ENCODE measurements at places on chromosomes 7 and 10. TPM values are rescaled to one million over a fixed set of nuclear protein-coding genes. Genes with fewer than 3 reads are reported as not detected.
A peak's percentile ranks its signal among the peaks of the same experiment; 100 is the strongest.

DNA sequence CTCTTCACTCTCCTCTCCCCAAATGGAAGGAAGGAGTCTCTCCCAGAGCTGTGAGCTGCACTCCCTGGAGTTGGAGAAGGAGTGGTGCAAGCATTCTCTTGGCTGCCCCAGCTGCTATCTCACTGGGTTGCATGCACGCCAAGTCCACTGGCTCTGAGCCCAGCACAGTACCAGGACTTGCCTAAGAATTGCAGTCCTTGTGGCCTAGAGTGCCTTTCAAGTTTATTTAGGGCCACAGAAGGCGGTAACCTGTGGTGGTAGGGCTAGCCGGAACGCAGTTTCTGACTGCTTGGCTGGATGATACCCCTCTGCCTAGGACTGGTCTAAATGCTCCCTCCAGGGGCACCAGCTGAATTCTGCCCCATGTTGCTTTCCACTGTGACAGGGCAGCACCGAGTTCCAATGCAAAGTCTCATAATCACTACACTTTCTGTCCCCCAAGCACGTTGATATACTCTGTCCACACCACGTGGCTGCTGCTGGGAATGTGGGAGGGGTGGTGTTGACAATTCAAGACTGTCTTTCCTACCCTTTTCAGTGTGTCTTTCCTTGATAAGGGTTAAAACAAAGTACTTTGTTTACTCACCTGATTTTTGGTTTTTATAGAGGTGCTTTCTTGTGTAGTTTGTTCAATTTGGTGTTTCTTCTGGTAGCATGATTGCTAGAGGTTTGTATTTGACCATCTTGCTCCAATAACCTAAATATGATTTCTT, 57.0 kb downstream of the PHTF2 start:
- no peak for DNase-seq

DNA sequence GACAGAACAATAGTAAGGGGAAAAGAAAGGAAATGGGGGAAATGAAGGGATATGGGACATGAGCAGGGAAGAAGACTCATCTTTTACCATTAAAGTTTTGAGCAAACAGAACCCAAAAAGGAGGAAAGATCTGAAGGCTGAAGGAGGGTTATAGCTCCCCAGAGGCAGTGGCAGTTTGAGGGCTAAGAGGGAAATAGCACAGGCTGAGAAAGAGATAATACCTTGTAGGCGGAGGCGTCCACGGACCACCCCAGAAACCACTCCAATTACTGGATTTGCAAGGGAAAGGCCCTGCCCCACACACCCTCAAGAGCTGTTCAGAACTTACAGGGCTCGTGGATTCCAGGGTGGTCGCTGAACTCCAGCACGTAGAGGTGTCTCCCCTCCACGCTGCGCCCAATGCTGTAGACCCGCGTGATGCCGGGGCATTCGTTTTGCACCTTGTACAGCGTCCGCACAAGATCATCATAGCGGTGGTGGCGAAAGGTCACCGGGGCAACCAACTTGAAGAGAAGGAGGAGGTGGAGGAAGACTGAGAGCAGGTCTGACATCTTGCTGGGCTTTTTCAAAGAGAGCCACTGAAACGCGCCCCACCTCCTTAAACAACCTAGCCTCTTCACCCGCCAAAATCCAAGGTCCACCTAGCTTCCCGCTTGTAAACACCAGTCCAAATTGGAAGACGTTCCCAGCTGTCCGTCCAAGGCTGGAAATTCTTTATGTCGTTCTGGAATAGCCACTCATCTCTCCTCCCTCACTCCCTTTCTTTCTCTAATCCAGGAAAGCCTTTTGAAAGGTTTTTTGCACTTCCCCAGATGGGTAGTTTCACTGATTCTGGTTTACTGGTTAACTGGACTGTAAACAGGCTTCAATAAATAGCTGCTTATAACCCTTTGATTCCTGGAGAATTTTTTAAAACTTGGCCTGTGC, at the start of gene CPN1:
CPN1 (minus strand) TSS at position 795 of the 927 bp plus-strand sequence; CDS start at position 551, 244 bp downstream.
- no peak for DNase-seq

GRCh38 chr7:69564454-69565417, 33.5 kb upstream of the AUTS2 start:
- DNase-seq: no peak

DNA sequence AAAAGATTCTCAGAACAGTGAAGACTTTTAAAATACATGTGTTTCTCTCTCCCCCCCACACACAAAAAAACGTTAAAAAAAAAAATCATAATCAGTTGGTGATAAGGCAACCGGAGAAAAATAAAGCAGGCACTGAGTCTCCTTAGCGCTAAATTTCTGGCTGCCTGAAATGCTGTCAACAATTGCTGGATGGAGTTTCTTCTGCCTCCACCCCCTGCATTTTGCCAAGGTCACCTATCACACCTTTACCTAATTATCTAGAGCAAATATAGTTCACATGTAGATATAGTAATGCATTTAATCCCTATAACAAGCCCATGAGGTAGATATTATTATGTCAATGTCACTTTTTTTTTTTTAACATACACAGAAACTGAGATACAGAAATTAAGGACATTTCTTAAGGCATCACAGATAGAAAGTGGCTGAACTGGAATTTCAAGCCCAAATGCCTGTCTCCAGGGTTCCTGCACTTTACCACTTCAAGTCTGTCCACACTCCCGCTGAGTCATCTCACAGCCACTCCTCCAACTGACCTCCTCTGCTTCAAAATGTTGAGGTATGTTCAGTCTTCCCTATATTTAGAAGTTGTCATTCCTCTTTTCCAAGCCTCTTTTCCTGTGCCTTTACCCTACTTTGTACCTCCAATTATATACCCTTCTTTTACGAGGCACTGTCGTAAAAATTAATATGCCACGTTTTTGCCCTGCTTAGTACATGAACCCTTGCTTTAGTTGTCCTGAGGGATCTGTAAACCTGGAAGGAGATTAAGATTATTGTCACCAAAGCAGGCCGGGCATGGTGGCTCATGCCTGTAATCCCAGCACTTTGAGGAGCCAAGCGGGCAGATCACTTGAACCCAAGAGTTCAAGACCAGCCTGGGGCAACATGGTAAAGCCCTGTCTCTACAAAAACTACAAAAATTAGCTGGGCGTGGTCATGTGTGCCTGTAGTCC, 72.8 kb upstream of the MPP7 start:
- peak; percentile 93 for DNase-seq

DNA sequence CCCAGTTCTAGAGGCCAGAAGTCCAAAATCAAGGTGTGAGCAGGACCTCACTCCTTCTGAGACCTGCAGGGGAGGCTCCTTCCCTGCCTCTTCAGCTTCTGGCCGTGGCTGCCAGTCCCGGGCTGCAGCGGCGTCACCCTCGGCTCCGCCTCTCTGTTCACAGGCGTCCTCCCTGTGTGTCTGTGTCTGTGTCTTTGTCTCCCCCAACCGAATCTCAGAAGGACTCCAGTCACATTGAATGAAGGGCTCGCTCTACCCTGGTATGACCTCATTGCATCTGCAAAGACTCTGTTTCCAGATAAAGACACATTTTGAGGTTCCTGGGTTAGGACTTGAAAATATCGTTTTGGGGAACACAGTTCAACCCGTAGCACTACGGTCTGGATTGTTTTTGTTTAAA, 33.1 kb upstream of the GALNT11 start:
- peak; percentile 85 for DNase-seq

DNA sequence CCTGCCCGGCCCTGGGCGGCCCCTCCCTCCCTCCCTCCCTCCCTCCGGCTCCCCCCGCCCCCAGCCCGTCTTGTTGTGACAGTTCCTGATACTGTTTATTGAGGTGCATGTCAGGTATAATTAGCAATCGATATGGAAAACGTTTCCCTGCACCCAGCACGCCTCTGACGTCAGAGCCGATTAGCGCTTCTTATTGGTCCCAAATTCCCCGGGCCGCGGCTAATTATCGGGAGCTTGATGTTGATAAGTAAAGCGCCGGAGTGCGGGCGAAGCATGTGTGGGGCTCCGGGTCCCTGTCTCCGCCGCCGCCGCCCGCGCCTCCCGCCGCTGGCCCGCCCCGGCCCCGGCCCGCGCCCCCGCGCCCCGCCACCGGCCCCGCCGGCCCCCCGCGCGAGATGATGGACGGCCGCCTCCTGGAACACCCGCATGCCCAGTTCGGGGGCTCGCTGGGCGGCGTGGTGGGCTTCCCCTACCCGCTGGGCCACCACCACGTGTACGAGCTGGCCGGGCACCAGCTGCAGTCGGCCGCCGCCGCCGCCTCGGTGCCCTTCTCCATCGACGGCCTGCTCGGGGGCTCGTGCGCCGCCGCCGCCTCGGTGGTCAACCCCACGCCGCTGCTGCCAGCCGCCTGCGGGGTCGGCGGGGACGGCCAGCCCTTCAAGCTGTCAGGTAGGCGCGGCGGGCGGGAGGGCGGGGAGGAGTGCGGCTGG, at the start of gene UNCX:
UNCX (plus strand) TSS at position 250 of the 710 bp plus-strand sequence; CDS start at position 396, 146 bp downstream.
- DNase-seq: no peak

- DNase-seq: peak; percentile 73
Measured at GRCh38 chr7:101163279-101164070, 1.9 kb downstream of the VGF start.

- DNase-seq: no peak
Measured at GRCh38 chr7:151174246-151175046, 7.0 kb upstream of the GBX1 start.

GRCh38 chr10:115974351-115974750, 298.7 kb downstream of the GFRA1 start:
- DNase-seq: no peak

DNA sequence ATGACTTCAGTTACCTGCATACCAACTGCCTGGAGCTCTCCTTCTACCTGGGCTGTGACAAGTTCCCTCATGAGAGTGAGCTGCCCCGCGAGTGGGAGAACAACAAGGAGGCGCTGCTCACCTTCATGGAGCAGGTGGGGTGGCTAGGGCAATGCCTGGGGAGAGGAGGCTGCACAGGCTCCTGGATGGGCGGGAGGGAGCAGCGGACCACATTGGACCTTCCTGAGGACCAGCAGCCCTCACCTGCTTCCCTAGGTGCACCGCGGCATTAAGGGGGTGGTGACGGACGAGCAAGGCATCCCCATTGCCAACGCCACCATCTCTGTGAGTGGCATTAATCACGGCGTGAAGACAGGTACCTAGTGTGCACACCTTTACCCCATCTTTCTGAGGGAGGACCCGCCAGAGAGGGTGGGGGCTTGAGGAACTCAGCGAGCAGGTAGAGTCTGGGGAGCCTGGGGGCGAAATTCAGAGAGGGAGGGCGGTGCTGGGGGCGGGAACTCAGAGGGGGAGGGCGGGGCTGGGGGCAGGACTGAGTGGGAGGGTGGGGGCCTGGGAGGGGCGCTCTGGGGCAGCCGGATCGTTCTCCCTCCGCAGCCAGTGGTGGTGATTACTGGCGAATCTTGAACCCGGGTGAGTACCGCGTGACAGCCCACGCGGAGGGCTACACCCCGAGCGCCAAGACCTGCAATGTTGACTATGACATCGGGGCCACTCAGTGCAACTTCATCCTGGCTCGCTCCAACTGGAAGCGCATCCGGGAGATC, 9.0 kb downstream of the AEBP1 start:
- no peak for DNase-seq

GRCh38 chr10:119754936-119755335, 29.1 kb downstream of the INPP5F start:
- no peak for DNase-seq

DNA sequence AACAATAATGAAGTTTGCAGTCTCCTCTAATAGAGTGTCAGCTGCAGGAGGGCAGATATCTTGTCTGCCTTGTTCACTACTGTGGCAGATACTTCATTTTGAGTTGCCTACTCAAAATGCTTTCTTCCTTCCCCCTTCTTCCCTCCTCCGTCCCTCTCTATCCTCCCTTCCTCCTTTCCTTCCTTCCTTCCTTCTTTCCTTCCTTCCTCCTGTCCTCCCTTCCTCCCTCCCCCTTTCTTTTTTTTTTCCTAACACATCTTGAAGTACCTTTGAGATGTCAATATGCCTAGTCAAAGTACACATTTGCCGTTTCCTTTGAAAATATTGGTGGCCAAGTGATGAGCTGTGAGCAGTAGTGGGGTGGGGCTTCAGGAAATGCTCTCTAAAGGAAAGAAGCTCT, 18.7 kb upstream of the ST7 start:
- DNase-seq: no peak

GRCh38 chr7:19145434-19146115, 354 bp upstream of the FERD3L start:
- no peak for DNase-seq

- no peak for DNase-seq
Measured at GRCh38 chr10:132520177-132520811, 17.3 kb upstream of the INPP5A start.

DNA sequence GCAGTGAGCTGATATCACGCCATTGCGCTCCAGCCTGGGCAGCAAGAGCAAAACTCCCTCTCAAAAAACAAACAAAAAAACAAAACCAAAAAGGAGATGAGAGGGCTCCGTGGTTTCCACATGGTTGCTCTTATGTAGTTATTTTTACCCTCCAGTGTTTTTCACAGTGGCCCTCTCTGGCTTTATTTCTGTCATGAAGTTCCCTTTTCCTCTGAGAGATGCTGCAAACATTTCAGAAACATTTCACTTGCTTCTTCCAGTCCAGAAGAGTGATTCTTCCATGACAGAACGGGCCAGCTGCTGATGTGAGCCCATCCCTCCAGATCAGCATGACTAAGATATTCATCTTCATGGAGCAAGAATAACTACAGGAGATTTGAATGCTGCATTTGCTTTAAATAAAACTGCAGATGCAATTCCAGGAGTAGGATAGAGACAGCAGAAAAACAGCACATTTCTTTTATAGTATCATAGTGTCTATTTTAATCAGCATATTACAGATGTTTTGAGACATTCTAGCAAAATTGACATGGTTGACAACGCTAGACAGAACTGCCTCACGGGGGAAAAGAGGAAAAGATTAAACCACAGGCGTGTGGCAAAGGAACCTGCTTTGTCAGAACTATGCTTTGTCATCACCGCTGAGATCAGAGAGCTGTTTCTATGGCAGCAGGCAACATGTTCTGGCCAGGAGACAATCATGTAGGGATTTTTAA, 40.3 kb downstream of the NRCAM start:
- no peak for DNase-seq

DNA sequence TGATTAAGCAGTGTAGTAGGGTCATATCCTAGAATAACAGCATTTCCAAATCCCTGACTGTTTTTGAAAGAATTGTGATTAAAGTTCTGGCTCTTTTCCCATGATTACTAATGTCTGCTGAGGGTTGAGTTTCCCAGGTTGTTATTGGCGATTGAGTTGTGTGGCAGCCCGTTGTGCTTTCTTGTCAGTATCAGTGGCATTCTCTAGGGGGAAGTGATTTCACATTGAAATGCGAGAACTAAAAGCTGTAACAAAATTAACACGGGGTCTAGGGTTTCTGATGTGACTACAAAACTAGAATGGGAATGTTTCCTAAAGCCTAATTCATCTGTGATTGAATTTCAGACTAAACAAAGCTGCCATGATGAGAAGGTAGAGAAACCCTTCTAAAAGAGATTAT, 349.4 kb downstream of the EXOC4 start:
- no peak for DNase-seq

GRCh38 chr10:75243426-75243825, 7.7 kb upstream of the COMTD1 start:
- DNase-seq: no peak

The RTKN2 gene
- 7.9 TPM for total RNA-seq

The TRIM74 gene
- 1.0 TPM for total RNA-seq

The FRMPD2 gene
- total RNA-seq: 0.30 TPM
